ENCODE measurements at places on chromosomes 6 and 20.

GRCh38 chr6:126927841-126928240 is 190.6 kb upstream of the RSPO3 start:
- no peak for DNase-seq

DNA sequence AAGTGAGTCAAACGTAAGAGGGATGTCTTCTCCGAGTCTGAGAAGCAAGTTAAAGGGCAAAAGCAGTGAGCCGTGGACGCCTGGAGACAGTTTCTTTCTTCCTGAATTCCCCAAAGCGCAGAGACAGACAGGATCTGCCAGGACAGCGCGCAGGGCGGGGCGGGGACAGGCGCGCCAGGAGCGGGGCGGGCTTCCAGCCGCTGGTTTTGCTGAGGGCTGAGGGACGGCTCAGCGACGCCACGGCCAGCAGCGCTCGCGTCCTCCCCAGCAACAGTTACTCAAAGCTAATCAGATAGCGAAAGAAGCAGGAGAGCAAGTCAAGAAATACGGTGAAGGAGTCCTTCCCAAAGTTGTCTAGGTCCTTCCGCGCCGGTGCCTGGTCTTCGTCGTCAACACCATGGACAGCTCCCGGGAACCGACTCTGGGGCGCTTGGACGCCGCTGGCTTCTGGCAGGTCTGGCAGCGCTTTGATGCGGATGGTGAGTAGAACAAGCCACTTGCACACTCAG is at the start of gene SCGN:
Gene SCGN, plus strand, starts transcription at position 209 of the 509 bp plus-strand sequence. Its CDS starts 189 bp downstream, at position 398.
- peak; percentile 56 for DNase-seq

- no peak for DNase-seq
These were observed 33.3 kb downstream of the TNFRSF21 start for GRCh38 chr6:47276377-47276776.

DNA sequence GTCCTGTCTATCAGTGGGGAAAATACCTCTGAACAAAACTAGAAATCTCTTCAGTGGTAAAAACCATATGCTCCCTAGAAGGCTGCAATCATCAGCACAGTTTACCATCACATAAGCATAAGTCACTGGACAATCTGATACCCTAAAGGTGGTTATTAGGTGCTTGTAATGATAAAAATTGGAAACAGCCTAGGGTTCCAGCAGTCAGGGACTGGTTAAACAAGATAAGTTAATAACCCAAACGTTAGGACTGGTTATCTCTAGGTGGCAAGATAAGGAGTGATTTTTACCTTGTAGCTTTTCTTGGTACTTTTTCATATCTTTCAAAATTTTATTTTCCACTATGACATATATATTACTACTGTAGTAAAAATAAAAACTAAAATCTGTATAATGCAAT is 11.0 kb downstream of the ECI2 start:
- no peak for DNase-seq

- no peak for DNase-seq
These were observed 19.5 kb downstream of the DUSP22 start for GRCh38 chr6:311679-312220.

DNA sequence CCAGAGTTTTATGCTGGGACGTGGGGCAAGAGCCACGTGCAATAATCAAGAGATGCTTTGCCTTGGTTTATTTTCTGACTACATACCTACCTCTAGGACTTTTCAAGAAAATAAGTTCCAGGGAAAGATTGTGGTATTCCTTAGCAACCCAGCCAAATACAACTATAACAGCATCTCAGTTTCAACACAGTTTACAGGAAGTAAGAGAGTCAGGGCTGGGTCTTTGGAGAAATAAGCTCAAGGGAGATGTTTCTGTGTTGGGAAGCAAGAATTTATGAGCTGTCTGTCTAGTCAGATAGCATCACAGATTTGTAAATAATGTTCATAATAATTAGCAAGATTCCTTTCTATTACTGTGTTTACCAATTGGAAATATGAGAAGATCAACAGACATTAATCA is 35.1 kb downstream of the MAP3K5 start:
- DNase-seq, result no peak

DNA sequence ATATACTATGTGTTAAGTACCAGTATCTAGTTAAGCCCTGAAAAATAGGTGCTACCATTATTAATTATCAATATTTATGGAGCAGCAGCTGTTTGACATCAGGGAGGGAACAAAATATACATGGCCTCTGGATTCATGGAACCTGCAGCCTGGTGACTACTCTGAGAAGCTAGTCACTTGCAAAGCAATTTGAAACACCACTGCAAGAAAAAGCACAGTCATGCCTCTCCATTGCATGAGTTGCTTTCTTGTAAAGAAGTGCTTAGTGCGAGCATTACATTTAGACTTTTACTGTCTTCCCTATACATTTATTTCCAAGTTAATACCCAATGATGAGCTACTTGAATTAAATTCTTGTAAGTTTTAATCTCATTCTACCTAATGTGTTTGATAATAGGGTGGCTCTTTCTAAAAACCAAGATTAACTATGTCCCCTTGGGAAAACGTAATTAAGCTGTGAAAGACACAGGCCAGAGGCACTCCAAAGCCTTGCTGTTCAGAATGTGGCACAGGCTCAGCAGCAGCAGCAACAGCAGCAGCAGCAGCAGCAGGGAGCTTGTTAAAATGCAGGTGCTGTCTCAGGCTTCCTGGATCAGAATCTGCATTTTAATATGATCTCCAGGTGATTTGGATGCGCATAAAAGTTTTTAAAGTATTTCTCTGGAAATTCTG is 83.6 kb downstream of the PFDN4 start:
- no peak for DNase-seq

GRCh38 chr6:6781172-6781872 is 192.8 kb downstream of the LY86 start:
- DNase-seq, result no peak

DNA sequence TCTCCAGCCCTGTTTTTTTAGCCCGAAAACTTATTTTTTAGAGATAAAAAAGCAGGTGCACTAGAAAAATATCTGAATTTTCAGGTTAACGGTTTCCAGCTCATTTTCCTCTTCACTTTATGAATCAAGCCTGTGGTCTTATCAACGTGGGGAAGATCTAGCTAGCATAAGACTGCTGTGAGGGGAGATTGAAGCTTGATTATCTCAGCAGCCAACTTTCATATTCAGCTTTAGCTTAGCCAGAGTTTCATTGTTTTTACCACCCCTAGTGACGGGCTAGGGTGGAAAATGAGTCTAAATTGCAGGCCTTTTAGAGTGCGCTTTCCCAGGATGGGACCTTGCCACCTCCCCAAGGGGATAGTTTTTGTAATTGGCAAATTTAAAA is 11.9 kb upstream of the RBM38 start:
- DNase-seq, result no peak

GRCh38 chr6:169213814-169214520 is 39.7 kb downstream of the THBS2 start:
- DNase-seq, result no peak

- DNase-seq, result no peak
These were observed 87.8 kb downstream of the KIF16B start for GRCh38 chr20:16485401-16485800.

GRCh38 chr6:170228946-170229310 is 62.0 kb downstream of the DLL1 start:
- DNase-seq, result no peak

DNA sequence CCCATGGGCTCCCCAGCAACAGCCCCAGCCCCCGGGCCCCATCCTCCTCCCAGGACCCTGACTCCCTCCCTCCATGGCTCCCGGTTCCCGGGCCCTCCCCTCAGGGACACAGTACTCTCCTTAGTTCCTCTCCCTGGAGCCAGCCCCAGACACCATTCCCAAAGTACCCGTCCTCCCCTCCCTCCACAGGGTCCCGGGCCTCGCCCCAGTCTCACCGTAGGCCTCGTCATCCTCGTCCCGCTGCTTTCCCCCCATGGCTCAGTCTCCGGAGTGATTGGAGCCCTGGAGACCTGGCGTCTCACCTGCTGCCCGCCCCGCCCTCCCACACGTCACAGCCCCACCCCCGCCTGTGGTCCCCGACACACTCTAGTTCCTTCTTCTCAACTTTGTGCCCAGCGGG is at the start of gene SLC44A4:
Gene SLC44A4, minus strand, starts transcription at position 272 of the 400 bp plus-strand sequence. Its CDS starts 17 bp downstream, at position 255.
- no peak for DNase-seq

GRCh38 chr20:36585410-36586125 is 12.2 kb downstream of the TGIF2 start:
- DNase-seq, result peak; percentile 12

- no peak for DNase-seq
These were observed 5.1 kb downstream of the BPIFA1 start for GRCh38 chr20:33240923-33241322.

- no peak for DNase-seq
These were observed 11.3 kb upstream of the DSN1 start for GRCh38 chr20:36784900-36785299.

DNA sequence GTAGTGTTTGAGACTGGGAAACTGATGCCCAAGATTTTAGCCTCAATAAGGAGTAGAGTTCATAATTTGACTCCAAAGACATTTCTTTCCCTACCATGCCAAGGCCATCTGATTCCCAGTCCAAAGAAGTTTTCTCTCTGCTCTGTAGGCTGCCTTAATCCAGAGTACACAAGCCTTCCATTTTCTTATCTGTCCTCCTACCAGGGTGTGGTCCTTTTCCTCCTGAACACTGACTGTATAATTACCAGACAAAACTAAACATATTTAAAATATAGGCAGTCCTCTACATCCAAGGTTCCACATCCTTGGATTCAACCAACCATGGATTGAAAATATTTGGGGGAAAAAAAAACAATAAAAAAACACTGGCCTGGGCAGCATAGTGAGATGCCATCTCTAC is 108.4 kb downstream of the SLC16A10 start:
- no peak for DNase-seq

DNA sequence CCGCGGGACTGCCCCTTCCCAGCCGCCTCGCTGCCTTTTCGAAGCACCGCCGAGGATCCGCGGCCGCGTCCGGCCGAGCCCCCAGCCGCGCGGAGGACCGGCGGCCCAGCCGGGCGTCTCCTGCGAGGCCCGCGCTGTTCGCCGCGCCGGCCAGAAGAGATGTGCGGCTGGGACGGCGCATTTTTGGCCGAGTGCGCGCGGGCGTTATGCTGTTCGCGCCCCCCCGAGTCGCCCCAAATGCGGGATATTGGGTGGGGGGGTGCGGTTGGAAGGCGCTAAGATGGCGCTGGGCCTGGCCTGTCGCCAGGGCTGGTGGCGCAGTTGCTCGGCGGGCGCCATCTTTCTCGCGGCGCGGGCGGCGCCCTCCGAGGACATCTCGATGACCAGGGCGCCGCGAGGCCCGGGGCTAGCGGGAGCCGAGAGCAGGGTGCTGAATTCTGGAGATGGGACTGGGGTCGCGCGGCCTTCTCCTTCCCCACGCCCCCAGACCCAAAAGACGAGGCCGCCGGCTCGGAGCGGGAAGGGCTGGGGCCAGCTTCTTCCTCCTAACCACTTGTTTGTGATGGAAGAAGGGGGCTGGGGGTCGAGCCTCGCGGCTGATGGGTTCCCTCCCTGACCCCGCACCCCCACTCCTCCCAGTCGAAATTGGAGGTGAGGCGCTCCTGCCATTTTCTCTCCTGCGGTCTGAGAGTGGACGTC is 1.5 kb downstream of the BICRAL start:
- DNase-seq, result peak; percentile 86

- DNase-seq, result peak; percentile 77
These were observed 504 bp downstream of the VPS16 start for GRCh38 chr20:2840967-2841531.

Data from GM13976 (cell line).